Activated gamma-delta T cell treated with Interleukin-2 at 50 U/mL for 16 hours (primary cell): ENCODE measurements at places on chromosomes 6 and 20.

DNA sequence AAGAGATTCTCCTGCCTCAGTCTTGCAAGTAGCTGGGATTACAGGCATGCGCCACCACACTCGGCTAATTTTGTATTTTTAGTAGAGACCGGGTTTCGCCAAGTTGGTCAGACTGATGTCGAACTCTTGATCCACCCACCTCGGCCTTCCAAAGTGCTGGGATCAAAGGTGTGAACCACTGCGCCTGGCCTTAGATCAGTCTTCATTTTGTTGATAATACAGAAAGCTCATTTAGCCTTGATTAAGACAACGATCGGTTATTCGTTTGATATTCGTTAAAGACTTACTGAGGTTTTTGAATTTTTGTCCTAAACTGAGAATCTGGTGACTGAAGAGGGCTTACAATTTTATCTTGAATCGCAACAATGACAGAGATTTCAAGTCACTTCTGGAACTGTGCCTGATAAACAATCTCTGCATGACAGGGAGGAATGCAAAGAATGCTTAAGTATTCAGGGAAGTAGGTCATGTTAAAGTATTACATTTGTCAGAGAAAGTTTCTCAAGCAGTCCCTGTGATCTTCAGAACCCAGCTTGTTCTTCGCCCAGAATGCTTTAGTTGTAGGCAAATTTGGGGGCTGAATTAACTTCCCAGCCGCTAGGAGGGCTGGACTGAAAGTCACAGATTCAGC is 14.8 kb downstream of the AKAP12 start:
- DNase-seq, result no peak

GRCh38 chr6:30061858-30062458 is 893 bp downstream of the POLR1H start:
- peak; percentile 34 for DNase-seq

GRCh38 chr20:22771706-22772105 is 187.3 kb upstream of the FOXA2 start:
- DNase-seq, result no peak

GRCh38 chr6:133892813-133893691 is 4.1 kb downstream of the TCF21 start:
- DNase-seq, result no peak

DNA sequence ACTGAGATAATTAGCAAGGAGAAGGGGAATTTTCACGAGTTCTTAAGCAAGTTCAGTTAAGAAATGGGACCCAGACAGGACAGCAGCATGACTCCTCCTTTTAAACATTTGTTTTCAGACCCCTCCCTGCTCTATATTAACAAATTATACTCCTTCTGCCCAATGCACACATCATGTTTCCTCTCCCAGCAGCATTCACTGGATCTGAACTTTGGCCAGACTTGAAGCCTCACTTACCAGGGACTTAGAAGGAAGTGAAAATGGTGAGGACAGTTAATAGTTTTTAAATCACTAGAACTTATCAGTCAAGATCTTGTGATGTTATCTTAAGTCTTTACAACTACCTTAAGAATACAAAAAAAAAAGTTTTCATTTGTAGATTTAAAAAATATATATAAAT is 1174.7 kb upstream of the MAP3K7 start:
- DNase-seq, result no peak

DNA sequence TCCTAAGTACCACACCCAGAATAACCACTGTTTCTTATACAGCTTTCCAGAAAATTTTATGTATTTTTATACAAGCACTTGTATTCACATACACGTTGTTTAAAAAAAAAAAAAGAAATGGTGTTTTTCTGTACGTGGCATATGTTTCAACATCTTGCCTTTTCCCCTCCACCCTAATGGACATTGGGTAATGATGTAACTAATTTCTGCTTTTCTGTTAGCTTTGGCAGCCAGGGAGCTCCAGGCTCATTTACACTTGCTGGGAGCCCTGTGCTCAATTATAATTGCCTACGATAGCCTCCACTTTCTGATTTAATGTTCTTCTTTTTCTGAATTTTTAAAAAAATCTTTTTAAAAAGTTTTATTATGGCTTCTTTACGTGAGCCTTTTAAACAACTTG is 352.4 kb downstream of the UTRN start:
- DNase-seq, result no peak

GRCh38 chr20:16801919-16802651 is 53.9 kb downstream of the OTOR start:
- peak; percentile 32 for DNase-seq

- no peak for DNase-seq
Measured at GRCh38 chr20:47224300-47224791, 132.2 kb downstream of the ZMYND8 start.

DNA sequence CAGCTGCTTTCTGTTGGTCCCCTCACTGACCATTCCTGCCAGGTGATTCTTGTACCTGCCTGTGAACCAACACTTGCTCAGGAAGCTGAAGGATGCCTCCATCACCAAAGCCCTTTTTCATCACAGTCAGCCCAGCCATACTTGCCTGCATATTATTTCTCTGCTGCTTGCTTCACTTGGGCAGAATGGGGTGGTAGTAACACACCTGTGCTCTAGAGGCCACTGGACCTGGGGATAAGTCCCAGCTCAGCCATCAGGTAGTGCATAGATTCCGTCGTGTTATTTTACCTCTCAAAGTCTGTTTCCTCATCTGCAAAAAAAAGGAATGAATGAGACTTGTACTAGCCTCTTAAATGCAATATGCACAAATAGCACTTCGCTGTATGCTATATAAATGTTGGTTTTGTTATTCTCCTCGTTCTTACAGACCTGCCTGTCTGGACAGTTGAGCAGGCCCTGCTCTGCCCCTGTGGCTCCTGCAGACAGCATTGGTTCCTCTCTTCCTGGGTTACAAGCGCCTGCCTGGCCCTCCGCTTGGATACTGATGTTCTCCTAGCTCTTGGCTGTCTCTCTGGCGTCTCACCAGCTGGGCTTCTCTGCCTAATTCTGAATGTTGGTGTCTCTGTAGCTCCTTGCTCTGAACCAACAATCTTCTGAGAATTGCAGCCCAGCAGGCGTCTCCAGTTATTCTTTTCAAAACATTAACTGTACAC is 151.8 kb downstream of the UNC5CL start:
- DNase-seq, result no peak

DNA sequence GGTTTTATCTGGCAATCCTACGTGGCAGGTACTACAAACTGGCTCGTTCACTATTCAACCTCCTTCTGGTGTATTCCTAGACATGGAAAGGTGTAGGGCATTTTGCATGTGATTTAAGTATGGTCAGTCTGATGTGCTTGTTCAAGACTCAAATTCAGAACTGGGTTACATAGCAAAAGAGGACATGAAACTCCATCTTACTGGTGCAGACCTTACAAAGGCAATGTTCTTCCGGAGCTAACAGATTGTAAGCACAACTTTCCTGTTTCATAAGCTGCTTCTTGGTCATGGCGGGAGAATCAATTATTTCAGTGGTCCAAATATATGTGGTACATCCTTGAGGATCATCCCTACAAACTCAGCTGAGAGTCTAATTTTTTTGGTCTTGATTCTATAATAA is 703.4 kb downstream of the EPM2A start:
- DNase-seq, result no peak

- DNase-seq, result no peak
Measured at GRCh38 chr6:131900231-131900630, 50.9 kb downstream of the CCN2 start.

GRCh38 chr6:21728141-21728540 is 134.6 kb downstream of the SOX4 start:
- DNase-seq, result no peak

GRCh38 chr6:10759312-10759839 is 11.8 kb downstream of the TMEM14B start:
- no peak for DNase-seq

- DNase-seq, result no peak
Measured at GRCh38 chr6:170317718-170318117, 11.2 kb downstream of the FAM120B start.

DNA sequence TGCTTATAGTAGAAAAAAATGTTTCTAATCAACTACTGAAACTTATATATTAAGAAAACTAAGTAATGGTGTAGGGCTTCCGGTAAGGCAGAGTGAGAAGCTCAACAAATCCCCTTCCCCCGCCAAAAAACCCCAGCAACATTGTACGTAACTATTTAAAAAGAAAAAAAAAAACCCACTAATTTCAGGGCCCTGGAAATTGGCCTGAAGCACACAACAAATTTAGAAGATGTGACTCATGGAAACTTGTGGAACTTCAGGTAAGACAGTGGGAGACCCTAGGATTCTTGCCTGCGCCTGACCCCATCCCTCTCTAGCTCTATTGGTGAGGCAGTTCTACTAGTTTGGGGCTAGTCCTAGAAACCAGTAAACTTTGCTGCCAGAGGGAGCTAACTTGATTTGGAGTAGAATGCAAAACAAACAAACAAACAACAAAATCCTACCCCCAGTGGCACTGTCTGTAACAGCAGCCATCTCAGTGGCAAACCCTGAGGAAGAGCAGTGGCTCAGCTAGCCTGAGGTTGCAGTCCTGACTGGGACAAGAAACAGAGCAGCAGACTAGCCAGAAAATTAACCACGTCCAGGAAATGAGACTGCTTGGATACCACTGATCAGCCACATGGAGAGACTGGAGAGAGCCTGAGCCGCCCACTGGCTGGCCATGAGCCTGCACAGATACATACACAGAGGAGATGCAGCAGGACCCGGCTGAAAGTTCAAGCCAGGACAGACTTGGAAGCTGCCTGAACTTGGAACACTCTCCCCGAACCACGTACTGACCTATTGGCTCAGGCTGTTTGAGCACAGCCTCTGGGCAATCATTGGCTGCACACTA is 135.1 kb downstream of the TBXT start:
- no peak for DNase-seq

GRCh38 chr6:21438237-21438985 is 155.1 kb upstream of the SOX4 start:
- DNase-seq, result peak; percentile 6

DNA sequence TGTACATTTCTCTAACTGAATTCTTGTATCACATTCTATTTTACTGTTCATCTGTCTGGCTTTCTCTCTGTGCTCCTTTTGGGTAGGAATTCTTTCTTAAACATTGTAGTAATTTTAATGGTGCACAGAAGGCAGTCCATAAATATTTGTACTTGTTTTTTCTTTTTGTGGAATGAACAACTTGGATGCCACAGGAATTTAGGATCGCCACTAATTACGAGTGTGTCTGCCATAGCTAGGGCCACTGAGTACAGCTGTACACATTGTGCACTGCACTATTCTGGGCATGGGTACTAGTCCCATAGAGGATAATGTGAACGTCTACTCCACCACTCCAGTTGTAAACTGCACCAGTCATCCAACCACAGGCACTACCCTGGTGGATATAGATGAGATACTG is 39.3 kb upstream of the TMEM200A start:
- no peak for DNase-seq

- DNase-seq, result no peak
Measured at GRCh38 chr20:19381947-19382346, 169.5 kb downstream of the SLC24A3 start.

DNA sequence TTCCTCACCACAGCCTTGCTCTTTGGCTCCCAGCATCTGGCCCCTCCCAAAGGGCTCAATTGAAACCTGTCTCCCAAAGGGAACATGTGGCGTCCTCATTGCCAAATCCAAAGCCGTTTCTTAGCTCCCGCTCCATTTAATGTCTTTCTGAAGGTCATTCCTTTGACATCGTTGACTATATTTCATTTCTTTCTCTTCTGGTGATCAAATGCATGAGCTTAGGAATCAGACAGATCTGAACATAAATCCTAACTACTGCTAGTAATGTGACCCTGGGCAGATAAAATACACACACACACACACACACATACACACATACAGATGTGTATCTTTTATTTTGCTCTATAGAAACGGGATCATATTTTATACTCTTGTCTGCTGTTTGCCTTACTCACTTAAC is 964.7 kb upstream of the FLRT3 start:
- DNase-seq, result no peak

- no peak for DNase-seq
Measured at GRCh38 chr6:88455317-88455716, 289.2 kb upstream of the CNR1 start.

GRCh38 chr6:7463785-7464184 is 74.2 kb downstream of the RIOK1 start:
- no peak for DNase-seq

GRCh38 chr6:52454556-52454955 is 34.4 kb downstream of the EFHC1 start:
- DNase-seq, result no peak

DNA sequence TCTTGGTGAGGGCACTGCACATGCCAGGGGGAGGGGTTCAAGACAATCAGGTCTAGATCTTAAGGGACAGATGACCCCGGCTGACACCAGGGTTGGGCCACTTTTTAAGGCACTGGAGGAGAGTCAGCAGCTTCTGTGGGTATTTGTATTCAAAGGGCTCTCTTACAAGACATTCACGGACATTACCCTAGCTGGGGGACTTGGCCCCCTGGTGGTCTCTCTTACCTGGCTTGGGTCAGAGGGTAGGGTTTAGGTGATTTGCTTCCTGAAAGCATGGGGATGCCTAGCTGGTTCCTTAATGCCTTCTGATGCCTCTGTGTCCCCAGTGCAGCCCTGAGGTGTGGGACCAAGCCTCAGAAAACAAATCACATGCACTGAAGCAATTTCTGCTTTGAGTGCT is 354.7 kb downstream of the CDC5L start:
- no peak for DNase-seq

DNA sequence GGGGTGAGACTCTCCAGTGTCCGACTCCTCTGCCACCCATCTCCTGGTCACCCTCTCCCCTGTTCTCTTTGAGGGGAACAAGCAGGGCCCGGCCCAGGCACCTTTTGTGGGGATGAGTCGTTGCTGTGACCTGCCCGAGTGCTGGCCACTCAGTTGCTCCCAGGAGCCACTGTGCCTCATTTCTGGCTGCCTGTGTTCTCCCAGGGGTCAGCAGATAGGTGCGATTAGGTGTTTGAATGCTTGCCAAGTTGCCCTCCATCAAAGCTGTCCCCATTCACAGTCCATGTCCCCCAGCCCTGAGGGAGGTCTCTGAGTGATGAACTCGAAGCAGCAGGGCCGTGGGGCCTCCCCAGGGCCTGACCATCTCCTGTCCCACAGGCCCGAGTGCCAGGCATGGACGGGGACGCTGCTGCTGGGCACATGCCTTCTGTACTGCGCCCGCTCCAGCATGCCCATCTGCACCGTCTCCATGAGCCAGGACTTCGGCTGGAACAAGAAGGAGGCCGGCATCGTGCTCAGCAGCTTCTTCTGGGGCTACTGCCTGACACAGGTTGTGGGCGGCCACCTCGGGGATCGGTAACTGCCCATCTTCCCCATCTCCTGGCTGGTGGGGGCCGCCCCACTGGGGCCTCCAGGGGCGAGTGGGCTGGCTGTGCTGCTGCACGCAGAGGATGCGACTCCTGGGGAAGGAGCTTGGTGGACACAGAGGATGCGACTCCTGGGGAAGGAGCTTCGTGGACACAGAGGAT is 4.1 kb downstream of the SLC17A9 start:
- no peak for DNase-seq

DNA sequence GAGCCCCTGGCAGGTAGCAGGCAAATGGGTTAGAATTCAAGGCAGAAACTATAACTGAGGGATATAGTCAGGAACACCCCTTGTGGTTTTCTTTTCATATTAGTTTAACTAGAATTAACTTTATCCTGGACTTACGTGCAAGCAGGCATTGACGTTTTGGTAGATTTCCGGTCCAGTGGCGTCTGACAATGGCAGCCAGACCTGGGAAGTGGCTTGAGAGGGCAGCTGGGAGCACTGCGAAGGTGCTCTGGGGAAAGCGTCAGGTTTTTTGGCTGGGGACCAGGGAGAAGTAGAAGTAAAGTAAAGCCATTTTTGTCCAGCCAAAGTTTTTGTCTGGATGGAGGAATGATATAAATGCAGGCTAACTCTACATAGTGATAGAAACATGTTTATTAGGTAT is 8.4 kb upstream of the ACSS1 start:
- DNase-seq, result no peak

GRCh38 chr6:21556511-21556910 is 37.0 kb upstream of the SOX4 start:
- DNase-seq, result no peak

- no peak for DNase-seq
Measured at GRCh38 chr6:168574075-168574698, 133.2 kb downstream of the SMOC2 start.
